Lower leg skin (tissue), 4 donors: ENCODE measurements at places on chromosomes 5 and 9.

GRCh38 chr5:38426490-38426889 lies 130.0 kb downstream of the LIFR start:
- no peak for DNase-seq

DNA sequence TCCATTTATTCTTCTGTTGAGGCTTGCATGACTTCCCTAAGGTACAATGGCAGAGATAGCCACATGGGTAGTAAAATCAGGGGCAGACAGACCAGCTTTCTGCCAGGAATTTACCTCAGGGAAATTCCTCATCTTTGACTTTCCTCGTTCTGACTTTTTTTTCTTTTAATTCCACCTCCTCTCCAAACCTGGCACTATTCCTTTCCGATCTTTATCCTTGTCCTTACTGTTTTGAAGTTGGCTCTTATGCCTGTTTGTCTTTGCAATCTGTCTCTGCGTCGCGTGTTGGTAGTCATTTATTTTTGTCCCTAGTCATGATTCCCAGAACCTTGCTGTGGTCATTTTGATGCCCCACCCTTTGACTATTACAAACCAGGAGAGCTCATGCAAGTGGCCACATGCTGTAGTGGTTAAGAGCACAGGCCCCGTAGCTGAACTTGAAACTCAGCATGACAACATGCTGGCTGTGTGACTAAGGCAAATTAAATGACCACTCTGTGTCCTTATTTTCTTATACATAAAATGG lies 19.0 kb downstream of the TMC1 start:
- no peak for DNase-seq

DNA sequence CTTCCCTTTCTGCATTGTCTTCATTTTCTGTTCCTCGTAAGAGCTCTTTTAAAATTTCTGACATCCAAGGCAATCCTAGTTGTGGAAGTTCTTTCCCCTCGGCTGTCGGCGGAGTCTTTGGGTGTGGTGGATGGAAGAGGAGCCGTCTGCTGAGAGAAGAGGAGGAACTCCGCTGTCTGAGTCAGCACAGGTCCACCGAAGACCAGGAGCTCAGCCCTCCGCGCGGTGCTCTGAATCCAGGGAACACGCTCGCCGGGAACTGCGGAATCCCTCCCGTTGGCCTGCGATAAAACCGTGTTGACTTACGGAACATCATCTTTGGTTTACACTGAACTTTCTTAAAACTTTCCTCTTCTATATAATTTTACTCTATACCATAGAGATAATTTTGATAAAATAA lies 100.7 kb upstream of the IRX4 start:
- peak; percentile 6 for DNase-seq

GRCh38 chr9:89001917-89002540 lies 10.8 kb downstream of the S1PR3 start:
- DNase-seq: no peak
